ENCODE measurements at places on chromosomes 7 and 10.

DNA sequence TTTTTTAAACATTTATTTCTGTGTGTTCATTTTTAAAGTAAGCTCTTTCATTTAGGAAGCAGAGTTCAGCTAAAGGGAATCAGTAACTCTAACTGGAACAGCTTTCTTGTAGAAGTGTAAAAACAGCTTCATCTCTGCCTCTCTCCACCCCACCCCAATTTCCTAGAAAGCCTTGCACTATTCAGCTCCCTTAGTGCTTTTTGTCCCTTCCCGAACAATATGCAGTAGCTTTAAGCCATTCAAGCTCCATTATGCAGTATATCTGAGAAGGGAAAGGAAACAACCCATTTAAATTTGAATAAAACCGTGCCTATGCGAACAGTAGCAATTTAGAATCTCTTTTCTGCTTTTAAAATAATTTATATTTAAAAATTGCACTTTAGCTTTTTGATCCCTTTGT lies 134.5 kb downstream of the TRIL start:
- no peak for DNase-seq

DNA sequence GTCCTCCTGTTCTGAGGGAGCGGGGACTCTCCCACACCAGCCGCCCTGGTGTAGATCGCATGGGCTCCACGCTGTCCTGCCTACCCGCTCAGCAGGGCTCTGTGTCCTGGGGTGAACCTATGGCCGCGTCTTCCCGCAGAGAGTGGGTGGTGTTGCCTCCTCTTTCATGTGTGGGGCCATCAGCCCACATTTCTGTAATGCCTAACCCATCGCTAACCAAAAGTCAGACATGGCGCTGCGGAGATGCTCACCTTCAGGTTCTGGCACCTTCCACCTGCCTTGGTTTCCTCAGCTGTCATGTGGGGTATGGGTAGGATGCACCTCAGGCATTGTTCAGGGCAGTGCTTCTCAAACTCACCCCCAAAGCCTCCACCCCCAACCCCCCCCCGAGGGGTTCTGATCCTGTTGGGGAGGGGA lies 50.5 kb upstream of the CAMK2B start:
- DNase-seq = no peak

- DNase-seq = no peak
These were observed 17.5 kb downstream of the KIAA1549 start for GRCh38 chr7:138963675-138964074.

GRCh38 chr7:33905389-33906032 lies at the start of gene BMPER:
Gene BMPER (plus strand): TSS chr7:33905539. CDS start chr7:33905614, 75 bp downstream.
- DNase-seq = peak; percentile 51

DNA sequence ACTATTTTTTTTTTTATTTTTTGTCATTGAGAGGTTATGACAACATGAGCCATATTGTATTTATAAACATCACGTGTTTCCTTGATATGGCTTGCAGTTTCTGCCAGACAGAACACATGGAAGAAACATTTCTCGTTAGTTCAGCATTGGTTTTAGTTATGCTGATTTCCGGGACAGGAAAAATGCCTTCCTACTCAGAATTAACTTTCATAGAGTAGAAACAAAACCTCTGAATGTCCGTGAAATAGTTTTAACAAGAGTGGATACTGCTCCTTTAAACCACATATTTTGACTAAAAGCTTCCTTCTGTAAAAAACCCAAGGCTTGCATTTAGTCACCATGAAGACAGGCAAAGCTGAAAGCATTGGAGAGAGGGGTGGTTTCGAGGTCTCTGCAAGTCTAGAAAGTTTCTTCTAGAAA lies 240.4 kb downstream of the KIAA1217 start:
- DNase-seq = no peak

DNA sequence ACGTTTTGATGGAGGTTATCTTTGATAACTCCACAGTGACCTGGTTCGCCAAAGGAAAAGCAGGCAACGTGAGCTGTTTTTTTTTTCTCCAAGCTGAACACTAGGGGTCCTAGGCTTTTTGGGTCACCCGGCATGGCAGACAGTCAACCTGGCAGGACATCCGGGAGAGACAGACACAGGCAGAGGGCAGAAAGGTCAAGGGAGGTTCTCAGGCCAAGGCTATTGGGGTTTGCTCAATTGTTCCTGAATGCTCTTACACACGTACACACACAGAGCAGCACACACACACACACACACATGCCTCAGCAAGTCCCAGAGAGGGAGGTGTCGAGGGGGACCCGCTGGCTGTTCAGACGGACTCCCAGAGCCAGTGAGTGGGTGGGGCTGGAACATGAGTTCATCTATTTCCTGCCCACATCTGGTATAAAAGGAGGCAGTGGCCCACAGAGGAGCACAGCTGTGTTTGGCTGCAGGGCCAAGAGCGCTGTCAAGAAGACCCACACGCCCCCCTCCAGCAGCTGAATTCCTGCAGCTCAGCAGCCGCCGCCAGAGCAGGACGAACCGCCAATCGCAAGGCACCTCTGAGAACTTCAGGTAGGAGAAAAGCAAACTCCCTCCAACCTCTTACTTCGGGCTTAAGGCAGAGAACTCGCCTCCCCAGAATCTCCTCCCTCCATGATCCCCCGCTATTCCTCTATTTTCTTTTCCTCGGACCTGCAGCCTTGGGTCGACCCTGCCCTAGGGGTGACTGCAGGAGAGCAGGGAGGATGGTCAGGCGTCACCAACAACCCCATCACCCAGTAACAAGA lies at the start of gene SERPINE1:
SERPINE1 (plus strand) TSS at position 454 of the 809 bp plus-strand sequence. CDS start 1,290 bp downstream, outside the sequence.
- DNase-seq = no peak

DNA sequence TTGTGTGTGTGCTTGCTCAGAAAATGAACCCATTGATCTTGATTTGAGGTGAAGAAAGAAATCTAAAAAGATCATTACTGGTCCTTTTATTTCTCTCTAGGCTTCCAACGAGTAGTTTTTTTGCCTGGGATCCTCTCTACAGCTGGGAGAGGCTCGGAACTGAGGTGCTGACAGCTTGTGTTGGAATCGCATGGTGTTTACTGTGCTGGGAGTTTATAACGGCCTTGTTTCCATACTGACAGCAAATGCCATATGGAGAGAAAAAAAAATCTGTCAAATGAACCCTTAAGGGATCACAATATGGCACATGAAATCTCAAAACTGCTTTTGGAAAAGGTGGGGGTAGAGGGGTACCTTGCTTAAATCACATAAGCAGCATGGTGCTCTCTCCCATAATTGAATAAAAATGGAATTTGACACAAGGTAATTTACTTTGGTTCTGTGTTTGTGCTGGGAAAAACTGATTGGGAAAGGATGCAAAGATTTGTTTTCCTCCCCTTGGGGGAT lies 165.0 kb downstream of the RGS10 start:
- DNase-seq = no peak

GRCh38 chr10:10613656-10614244 lies 403.9 kb upstream of the CELF2 start:
- no peak for DNase-seq

- no peak for DNase-seq
These were observed 71.8 kb upstream of the PIK3CG start for GRCh38 chr7:106793015-106793975.

DNA sequence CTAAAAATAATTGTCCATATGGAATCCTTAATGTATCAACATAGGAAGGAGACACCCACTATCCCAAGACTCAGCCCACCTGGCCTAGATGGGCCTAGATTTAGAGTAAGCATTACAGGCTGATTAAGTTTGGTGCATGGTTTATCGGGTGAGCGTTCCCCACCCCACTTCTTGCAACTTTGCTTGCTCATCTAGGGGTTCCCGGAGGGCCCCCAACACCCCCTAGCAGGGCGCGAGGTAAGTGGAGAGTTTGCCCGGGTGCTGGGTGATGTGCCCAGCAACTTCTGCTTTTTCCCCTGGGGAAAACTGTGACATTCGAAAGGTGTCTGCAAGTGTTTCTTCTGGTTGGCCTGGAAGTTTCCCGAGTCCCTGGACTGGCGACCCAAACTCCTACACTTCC lies 31.7 kb downstream of the SKIDA1 start:
- DNase-seq = no peak

GRCh38 chr10:29465384-29465783 lies 169.4 kb downstream of the SVIL start:
- no peak for DNase-seq

GRCh38 chr7:71237945-71238344 lies 106.0 kb downstream of the GALNT17 start:
- DNase-seq = no peak

- no peak for DNase-seq
These were observed 39.0 kb downstream of the HTR5A start for GRCh38 chr7:155109121-155109520.

GRCh38 chr7:95632609-95633008 lies 36.3 kb upstream of the PDK4 start:
- DNase-seq = no peak

- DNase-seq = no peak
These were observed 1.0 kb upstream of the CYP2W1 start for GRCh38 chr7:981793-982510.

DNA sequence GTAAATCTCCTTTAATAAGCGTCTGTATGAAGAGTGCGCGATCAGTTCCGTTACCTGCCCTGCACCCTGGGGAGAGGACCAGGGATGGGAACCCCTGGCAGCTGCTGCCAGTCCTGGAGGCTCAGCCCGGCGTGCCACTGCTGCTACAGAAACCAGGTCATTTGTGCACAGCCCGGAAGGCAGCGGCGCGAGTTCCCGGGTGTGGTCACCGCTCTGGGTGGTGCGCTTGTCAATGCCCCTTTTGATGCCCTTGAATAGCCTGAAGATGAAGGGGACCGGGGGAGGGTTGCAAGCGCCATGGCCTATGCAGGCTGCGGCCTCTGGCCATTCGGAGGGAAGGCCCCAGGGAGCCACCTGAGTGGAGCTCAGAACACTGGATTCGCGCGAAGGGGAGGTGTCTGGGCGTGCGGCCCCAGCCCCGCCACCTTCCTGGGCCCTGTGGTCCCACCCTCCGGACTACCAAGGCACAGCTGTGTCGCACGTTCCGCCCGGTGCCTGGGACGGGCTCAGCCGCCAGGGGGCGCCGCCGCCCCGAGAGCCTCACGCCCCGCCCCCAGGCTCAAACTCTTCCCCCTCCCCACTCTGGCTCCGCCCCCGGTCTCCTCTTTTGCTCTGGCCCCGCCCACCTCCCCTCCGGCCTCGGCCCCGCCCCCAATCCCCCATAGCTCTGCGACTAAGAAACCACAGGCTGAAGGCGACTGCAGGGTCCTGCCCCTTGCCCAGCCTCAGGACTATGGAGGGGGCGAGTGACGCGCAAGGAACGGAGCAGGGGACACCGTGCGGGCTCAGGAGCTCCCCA lies 16.5 kb downstream of the AP5Z1 start:
- peak; percentile 87 for DNase-seq

DNA sequence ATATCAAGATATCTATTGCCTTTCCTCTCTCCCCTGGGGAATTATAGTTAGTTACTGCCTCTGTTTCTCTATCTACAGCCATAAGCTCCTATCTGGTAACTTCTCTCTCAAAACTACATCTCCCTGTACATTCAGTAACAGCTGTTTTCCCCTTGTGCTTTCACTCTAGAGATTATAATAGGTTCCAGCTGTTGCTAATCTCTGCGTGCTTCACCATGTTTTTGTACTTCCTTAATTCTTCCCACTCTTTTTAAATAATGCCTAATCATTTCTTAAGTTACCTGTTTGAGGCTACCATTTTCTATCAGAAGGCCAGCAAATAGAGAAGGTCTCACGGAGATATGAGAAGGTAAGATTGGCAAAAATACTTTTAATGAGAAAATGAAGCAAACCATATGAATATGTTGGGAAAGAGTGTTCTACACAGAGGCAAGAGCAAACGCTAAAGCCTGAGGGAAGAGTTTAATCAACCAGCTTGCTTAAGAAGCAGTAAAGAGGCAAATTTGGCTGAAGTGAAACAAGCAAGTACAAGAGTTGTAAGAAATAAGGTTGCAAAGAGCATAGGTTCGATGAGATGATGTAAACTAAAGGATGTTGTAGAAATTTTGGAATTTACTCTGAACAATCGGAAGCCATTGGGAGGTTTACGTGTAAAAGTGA lies 101.9 kb upstream of the HGF start:
- no peak for DNase-seq

GRCh38 chr7:85974176-85974575 lies 669.5 kb upstream of the GRM3 start:
- no peak for DNase-seq

DNA sequence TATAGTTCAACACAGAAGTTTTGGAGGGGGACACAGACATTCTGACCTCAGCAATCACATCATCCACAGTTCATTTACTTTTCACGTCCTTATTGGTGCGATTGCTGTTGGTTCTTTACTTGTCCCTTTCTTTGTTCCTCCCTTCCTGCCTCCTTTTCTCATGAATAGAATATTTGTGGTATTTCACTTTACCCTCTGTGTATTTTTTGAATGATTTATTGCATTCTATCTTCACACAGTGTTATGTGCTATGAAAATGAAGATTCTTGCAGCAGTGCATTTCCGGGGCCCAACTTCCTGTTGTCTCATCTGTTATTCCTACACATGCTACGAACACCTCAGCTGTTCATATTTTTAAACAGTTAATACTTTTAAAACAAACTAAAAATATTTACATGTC lies 179.6 kb downstream of the ZMYND11 start:
- no peak for DNase-seq

- no peak for DNase-seq
These were observed 607.8 kb downstream of the PARD3 start for GRCh38 chr10:34207343-34207742.

- no peak for DNase-seq
These were observed 9.7 kb downstream of the MXI1 start for GRCh38 chr10:110216942-110217661.

DNA sequence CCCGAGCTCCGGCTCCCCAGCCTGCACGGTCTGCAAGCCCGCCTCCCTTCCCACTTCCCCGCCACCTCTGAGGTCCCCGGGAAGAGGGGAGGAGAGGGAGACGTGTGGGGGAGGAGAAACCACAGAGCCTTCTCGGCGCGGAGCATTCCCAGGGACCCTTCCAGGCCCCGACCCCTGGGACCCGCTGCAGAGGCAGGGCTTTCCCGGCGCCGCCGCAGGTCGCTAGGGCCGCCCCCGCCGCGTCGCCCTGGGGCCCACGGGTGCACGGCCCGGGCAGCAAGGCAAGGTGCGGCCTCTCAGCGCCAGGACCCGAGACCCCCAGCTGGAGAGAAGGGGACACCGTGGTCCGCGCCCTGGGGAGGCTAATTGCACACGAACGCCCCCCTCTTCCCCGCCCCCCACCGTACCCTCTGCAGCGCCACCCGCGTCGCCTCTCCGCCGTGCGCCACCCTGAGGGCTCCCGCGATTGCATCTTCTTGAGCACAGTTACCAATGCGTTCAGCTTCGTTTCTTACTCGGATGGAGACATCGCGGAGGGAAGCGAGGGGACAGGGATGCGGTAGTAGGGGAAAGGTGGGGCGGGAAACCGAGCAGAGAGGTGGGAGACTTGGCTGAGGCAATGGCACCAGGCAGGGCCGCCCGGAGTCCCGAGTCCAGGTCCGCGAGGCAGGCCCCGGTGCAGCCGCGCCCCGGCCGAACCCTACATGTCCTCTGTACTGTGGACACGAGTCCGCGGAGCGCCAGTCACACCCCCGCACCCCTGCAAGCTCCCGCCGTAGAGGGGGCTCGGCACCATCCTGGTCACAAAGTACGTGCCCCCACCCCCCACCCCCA lies 28.9 kb downstream of the SKIDA1 start:
- peak; percentile 55 for DNase-seq

DNA sequence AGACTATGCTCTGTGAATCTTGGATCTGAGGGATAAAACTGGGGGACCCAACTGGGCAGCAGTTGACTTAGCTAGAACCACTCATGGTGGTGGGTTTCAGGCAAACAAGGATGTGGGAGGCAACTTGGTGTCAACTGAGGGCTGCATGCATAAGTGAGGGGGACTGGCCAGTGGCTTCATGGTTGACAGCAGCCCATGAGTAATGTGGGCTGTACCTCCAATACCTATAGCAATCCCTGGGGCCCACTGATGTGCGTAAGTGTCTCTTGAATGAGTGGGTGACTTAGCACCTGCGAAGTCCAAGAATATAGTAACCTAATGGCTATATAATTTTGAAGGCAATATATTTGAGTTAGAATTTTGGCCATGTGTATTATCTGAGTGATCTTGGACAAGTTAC lies 13.7 kb upstream of the MAP3K8 start:
- DNase-seq = no peak
